ENCODE measurements at places on chromosomes 1 and 21. TPM values are rescaled to one million over a fixed set of nuclear protein-coding genes. Genes with fewer than 3 reads are reported as not detected.

DNA sequence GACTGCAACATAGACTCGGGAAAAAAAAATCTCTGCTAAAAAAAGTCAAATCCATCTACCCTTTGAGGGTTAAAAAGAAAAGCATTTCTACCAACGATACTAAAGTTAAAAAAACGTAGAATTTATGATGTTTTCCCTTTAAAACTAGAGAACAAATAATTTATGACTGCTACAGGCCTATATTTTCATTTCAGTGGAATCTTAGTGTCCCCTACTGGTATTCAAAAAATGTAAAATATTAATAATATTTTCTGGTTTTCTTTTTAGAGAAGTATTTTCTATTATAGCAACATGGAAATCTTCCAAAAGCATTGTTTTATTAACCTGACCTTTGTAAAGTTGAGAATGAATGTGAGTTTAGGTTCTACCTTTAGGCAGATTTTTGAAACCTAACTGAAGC is 1582.2 kb downstream of the MRPL39 start:
- no peak for DNase-seq

- no peak for DNase-seq
These were observed 15.2 kb downstream of the TTC3 start for GRCh38 chr21:37088186-37088735.

DNA sequence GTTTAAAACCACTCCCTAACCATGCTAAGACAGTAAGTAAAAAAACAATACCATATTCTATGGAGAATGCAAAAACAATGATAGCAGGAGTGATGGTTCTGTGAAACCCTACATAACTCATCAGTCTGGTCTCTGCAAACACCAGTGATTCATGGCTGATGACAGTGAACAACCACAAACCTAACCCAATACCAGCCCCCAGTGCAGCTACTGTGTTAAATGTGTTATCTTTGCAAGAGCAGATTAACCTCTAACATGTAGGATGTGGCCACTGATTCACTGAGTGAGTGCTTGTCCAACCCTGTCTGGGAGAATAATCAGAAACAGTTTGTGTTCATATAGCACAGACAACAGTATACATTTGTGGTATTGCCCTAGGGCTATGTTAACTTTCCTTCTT is 100.2 kb upstream of the COG2 start:
- DNase-seq, result no peak

- DNase-seq, result no peak
These were observed 345.0 kb downstream of the NPHP4 start for GRCh38 chr1:5647234-5647633.

Gene APCS
- not detected for total RNA-seq

Gene SFPQ
- 186 TPM for total RNA-seq

Measured in H7 (cell line).